ENCODE measurements at places on chromosomes 2 and 18.
A peak's percentile ranks its signal among the peaks of the same experiment; 100 is the strongest.

DNA sequence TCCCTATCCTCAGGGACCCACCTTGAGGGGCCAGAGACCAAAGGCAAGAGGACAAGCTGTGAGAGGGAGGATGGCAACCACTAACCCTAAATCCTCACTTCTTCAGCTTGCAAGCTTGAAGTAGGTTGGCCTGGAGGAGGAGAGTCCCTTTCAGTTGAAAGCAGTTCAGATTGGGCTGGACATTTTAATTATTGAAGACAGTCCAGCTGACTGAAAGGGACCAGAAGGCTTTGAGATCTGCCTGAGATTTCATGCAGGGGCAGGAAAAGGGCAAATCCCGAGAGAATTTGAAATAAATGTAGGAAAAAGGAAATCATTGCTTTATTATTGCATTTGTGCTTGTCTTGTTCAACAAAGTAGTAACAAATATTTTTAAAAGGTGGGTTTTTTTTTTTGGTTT is 118.9 kb upstream of the STON1 start:
- no peak for DNase-seq

DNA sequence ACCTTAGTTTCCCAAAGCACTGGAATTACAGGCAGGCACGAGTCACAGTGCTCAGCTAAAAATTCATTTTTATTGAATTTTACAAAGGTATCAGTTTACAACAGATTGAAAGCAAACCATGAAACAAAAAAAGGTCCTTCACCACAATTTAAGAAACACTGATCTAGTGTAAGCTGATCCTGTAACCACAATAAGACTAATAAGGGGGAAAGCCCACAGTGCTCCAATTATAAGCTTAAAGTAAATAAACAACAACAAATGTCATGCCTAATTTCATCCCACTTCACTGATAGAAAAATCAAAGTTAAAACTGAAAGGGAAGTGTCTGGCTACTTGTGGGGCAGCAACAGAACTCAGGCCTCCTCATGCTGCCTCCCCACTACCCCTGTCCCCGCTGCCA is 49.2 kb downstream of the ICA1L start:
- no peak for DNase-seq

DNA sequence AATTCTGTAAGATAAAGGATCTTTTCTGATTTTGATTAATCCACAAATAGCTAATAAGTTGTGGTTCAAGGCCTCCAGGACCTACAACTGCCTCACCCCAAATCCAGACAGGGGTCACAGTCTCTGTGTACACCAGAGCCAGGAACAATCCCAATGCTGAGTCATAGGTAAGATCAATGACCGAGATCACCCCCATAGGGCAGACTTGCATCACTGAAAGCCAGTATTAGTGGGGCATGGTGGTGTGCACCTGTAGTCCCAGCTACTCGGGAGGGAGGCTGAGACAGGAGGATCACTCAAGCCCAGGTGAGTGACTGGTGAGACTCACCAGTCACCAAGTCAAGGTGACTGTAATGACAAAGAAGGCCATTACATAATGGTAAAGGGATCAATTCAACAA is 12.9 kb downstream of the PARD6G start:
- DNase-seq, result no peak

DNA sequence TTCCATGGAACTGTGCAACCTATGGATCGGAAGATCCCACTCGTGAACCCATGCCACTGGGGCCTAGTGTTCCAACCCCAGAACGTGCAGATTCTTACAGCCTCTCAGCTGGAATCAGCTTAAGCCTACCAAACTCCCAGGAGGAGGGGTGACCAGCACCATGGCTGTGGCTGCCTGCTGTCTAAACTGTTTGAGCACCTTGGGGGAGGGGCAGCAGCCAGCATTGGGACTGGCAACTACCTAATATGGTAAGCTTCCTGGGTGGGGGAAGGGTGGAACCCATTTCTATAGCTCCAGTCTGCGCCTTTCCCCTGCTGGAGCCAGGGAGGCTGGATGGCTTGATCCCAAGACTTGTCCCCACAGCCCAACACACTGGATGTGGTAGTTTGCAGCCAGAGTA is 10.7 kb upstream of the POLE4 start:
- DNase-seq, result no peak

DNA sequence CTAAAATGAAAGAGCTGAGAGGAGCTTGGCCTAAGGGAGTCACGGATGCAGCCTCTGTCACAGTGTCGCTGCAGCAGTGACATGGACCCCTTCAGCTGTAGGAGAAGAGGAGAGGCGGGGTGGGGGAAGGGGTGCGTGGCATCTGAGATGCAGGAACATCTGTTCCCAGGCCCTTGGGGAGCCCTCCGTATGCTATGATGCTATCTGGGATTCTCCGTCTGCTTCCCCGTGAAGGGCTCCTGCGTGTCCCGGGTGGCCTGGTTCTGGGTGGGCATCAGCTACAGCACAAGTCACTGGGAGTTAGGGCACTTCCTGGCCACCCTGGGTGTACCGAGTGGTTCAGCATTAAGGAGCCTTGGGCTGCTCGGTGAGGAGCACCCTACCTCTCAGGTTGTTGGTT is 35.6 kb upstream of the B3GNT7 start:
- no peak for DNase-seq

GRCh38 chr2:223215254-223215516 is 163.2 kb downstream of the KCNE4 start:
- DNase-seq, result no peak

DNA sequence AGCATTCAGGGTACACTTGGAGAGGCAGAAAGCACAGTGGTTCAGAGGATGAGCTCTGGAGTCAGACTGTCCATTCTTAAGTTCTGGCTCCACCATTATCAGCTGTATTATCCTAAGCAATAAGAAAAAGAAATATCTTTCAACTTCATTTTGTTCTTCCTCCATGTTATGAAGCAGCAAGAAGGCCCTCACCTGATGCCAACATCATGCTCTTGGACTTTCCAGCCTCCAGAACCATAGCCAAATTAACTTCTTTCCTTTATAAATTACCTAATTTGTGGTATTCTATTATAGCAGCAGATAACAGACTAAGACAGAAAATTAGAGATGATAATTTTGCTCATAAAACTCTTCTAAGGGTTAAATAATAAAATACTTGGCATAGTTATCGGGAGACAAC is 137.1 kb downstream of the RBMS1 start:
- DNase-seq, result no peak

- no peak for DNase-seq
Observed at GRCh38 chr2:204452464-204453023, 92.7 kb upstream of the PARD3B start.

DNA sequence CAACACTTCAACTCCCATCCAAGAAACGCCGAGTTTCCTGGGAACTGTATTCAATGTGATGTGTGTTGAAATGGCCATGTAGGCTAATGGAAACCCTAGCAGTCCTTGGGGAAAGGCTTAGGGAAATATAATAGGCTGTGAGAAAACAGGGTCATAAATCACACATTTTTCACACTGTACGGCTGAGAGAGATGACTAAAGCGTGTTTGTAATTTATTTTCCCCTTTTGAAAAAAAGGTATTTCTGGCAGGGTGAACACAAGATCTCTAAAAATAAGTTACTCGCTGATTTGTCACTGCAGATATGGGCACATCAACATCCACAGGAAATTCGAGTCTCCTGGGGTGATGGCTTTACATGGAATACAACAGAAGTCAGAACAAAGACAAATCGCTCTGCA is 109.6 kb upstream of the ST6GAL2 start:
- no peak for DNase-seq

- no peak for DNase-seq
Observed at GRCh38 chr2:24272161-24272802, 88.1 kb downstream of the ITSN2 start.

- no peak for DNase-seq
Observed at GRCh38 chr2:68588589-68588988, 54.8 kb upstream of the PROKR1 start.

DNA sequence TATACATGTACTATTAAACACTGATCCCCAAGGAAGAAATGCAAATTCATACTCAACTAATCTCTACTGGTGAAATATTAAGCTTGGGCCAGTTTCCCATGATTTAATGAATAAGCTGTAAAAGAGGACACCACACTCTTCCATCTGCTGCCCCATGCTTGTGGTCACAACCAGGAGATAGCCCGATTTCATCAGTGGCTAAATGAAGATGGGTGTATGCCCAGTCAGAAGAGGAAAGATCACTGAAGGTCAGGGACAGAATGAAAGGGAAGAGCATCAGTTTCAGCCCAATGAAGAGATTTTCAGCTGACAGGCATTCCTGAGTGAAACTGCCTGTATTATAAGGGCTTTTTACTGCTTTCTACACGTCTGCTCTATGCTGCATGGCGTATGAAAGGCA is 103.5 kb downstream of the KCNS3 start:
- no peak for DNase-seq

- no peak for DNase-seq
Observed at GRCh38 chr2:184799379-184799778, 201.1 kb downstream of the ZNF804A start.

DNA sequence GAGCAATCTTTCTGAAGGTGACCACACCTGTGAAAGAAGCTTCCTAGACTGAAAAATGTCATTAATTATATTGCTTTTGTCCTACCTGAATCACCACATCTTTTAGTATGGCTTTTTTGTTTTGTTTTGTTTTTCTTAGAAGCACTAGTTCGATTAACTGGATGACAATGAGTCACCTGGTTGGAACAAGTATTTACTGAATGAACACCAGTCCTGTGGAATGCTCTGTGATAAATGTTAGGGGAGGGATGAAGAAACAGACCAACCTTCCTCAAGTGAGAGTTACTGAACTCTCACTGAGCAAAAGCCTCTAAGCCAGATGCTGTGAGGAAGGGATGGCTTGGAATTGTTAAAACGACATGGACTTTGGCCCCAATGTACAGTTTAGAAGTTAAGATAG is 26.8 kb upstream of the DCC start:
- no peak for DNase-seq

GRCh38 chr2:142849820-142850219 is 27.6 kb upstream of the KYNU start:
- no peak for DNase-seq

- no peak for DNase-seq
Observed at GRCh38 chr2:190190507-190191162, 128.1 kb upstream of the MSTN start.

GRCh38 chr2:237752761-237753165 is 45.8 kb upstream of the RBM44 start:
- peak; percentile 33 for DNase-seq

DNA sequence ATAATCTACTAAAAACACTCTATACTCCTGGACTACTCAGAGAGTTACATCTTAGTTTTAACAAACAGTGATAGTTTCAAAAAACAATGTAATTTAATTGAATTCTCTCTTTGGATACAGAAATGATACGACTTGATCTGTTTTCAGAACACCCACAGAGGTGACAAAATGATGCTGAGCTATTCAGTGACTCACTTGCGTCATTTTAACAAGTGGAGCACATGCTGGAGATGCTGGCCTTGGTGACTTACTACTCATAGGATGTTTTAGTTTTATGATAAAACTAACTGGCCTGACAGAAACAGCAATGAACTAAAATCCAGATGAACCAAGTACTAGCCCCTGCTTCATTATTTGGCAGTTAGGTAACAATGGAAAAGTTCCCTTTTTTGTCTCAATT is 101.3 kb upstream of the ITGB6 start:
- DNase-seq, result no peak

DNA sequence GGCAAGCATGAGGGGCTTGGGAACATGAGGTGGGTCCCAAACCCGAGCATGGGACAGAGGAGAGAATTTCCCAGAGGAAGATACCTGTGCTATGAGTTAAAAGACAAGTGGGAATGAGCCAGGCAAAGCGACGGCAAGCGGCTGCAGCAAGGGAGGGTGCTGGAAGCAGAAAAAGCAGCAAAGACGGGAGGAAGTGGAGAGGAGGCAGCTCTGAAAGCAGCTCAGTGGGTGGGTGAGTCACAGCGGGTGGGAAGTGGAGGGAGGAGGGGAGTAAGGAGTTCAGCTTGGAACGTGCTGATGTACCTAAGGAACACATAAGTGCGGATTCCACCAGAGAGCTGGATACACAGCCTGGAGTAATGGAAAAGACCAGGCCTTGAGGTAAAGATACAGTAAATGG is 41.4 kb downstream of the THUMPD2 start:
- DNase-seq, result no peak

GRCh38 chr2:99868260-99868659 is 274.1 kb downstream of the AFF3 start:
- DNase-seq, result no peak

DNA sequence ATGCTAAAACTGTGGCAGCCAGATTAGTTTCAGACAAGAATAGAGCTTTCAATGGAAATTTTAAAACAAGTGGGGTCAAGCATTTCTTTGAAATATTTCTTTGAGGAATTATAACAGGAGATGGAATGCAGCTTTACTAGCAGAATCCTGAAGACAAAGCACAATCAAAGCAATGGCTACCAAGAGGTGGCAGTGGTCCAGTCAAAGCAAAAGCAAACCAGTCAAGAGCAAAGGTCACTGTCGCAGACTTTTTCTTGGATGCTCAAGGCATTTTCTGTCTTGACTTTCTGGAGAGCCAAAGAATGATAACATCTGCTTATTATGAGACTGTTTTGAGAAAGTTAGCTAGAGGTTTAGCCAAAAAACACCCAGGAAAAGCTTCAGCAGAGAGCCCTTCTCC is 351.2 kb upstream of the DLGAP1 start:
- DNase-seq, result no peak

GRCh38 chr18:57909620-57910019 is 106.5 kb upstream of the ATP8B1 start:
- no peak for DNase-seq

DNA sequence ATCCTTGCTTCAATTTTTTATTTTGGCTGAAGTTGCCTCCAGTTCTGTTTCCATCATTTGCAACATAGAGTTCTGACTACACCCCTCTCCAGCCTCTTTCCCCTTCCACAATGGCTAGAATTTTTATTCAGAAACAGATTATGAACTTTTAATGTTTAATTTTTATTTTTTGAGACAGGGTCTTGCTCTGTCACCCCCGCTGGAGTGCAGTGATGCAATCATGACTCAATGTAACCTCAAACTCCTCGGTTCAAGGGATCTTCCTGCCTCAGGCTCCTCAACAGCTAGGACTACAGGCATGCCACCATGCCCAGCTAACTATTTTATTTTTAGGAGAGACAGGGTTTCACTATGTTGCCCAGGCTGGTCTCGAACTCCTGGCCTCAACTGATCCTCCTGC is 2.8 kb downstream of the NTSR2 start:
- no peak for DNase-seq

GRCh38 chr18:43013486-43013885 is 102.0 kb downstream of the RIT2 start:
- no peak for DNase-seq

DNA sequence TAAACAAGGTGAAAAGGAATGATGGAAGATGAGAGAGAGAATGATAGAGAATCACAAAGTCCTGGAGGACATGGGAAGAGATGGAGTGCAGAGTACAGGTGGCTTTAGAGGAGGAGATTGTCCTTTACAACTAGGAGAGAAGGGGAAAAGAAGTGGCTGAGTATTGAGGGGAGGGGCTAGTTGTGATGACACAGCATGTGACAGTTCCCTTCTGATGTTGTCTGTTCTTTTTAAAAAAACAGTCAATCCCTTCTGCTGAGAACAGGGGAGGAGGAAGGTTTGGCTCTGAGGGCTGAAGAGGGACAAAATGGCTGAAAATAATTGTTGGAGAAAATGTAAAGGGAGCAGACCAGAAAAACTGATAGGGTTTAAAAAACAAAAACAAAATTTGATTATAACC is 44.0 kb downstream of the STEAP3 start:
- no peak for DNase-seq

DNA sequence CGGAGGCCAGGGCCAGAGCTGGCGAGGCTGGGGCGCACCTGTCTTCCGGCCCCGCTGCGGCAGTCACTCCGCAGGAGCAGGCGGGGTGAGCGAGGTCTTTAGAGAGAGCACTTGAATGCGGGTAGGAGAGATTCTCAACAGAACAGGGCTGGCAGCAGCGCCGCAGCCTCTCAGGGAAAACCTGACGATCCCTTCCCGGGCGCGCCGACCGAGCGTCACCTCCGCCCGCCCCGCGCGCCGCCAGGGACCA is 526 bp downstream of the PRKRA start:
- DNase-seq, result no peak

All from CD4-positive, alpha-beta T cell treated with Interferon alpha-2 for 1 hour (primary cell).